ENCODE measurements at places on chromosomes 6 and 20.

GRCh38 chr6:164014346-164015087 is 600.0 kb downstream of the QKI start:
- no peak for DNase-seq

DNA sequence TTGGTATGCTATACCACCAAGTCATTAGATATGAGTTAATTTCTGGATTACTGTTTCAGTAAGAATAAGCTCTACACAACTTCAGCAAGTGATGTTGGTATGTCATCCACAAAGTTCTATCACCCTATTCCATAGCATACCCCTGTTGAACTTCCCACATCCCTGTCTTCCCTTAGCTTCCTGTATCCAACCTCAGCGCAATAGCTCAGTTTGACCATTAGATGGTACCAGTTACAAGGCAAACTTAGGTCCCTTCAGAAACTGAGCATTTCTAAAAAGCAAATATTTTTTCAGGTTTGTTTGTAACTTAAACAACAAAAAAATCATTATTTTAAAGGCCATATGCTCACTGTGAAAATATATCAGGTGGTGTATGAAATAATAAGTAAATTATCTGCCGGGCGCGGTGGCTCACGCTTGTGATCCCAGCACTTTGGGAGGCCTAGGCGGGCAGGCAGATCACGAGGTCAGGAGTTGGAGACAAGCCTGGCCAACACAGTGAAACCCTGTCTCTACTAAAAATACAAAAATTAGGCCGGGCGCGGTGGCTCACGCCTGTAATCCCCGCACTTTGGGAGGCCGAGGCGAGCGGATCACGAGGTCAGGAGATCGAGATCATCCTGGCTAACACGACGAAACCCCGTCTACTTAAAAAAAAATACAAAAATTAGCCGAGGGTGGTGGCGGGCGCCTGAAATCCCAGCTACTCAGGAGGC is 8.8 kb upstream of the MOG start:
- no peak for DNase-seq

- no peak for DNase-seq
These were observed 37.5 kb downstream of the YTHDF1 start for GRCh38 chr20:63178446-63178820.

DNA sequence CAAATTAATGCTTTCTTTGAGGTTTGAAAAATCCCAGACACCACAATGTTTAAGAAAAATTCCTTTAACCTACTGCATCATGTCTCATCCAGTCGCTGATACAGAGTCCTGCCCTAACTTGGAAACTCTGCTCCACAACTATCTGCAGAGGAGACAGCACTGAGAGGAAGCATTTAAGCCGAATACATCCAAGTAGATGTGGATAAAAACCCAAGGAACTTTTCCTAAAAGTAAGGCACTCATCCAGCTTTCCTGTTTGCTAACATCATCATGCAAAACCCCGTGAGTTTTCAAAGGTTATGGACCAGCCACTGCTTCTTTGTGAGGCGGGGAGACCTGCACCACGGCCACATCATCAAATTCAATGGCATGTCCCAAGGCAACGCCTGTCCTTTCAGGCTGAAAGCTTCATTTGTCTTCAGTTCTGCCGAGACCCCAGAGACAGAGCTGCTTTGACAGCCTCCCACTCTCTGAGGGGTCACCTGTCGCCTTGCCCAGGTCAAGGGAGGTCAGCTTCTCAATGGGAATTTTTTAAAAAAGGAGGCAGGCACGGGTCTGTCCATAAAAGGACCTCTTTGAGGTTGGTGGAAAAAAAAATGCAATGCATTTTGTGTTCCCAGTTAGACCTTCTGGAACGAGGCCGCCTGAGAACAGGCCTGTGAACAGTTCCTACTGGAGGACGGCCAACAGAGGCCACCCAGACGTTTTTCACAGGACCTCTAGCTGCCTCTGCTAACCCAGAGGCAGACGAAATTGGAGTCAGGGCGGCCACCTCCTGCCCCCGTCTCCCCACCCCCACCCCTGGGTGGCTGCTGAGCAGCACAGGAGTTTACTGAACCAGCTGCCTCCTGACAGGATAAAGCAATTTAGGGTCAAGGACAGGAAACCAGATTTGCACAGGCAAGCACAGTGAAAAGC is 142.5 kb upstream of the HDDC2 start:
- no peak for DNase-seq

DNA sequence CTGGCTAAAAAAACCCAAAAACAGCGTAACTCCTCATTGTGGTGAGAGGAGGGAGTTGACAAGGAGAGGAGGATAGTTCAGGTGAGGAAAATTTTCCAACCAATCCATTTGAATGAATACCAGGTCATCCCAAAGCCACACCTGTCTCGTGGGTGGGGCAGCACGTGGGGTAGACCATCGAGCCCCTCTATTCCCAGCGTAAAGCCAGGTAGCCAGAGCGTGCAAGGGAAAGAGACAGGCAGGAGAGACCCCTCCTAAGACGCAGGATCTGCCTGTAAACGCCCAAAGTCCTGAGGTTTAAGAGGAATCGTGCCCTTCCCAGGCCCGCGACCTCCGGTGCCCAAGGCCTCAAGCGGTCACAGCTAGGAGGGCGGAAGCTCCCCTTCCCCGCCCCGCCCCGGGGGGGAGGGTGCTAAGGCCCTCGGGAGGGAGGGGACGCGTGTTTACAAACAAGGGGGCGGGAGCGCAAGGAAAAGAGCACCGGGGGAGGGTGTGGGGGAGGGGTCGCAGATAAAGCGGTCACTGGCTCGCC is 712 bp downstream of the RXRB start:
- DNase-seq = no peak

DNA sequence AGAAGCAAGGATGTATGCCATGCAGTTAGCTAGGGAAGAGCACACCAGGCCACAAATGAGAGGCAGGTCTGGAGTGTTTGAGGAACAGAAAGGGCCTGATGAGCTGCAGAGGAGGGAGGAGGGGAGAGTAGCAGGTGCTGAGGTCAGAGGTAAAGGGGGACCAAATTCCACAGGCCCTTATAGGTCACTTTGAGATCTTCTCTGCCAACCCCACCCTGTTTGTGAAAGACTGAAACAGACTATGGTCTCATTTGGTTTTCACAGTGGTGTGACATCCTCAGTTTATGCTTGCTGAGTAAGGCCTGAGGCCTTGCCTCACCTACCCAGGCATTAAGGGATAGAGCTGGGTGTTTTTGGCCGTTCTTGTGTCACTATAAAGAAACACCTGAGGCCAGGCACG is 187.7 kb upstream of the MYLIP start:
- DNase-seq = no peak

GRCh38 chr6:63975699-63976098 is 340.1 kb downstream of the PHF3 start:
- no peak for DNase-seq

DNA sequence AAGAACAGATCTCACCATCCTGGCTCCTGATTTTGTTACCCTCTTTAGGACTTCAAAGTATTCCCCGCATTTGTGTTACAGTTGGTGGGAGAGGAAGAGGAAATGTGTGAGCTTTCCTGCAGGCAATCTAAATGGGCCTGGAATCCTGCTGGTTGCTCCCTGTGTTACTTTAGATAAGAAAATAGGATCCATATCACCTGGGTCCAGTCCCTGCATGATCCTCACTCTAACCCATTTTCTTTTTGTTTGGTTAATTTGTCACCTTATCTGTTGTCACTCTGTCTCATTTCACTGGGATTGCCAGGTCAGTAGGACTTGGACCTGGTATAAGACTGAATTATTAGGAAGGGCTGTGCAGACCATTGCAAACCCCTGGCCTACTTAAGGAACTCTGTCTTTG is 175.9 kb upstream of the GJE1 start:
- DNase-seq = no peak

DNA sequence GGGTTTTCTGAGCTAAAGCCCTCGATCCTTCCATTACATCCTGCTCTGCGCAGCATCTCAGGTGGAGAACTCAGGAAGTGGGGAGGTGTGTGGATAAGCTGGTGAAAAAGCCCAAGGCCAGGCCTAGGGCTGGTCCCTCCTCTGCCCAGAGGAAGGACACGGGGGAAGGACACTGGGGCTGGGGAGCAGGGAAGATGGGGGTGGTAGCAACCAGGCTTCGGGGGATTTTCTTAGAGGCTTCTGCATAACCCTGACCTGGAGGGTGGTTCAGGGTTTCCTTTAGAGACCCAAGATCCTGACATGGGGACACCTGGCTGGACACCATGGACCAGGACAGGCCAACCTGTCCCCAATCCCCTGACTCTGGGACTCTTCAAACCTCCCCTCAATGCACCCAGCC is 37.9 kb downstream of the SUN5 start:
- DNase-seq = no peak

DNA sequence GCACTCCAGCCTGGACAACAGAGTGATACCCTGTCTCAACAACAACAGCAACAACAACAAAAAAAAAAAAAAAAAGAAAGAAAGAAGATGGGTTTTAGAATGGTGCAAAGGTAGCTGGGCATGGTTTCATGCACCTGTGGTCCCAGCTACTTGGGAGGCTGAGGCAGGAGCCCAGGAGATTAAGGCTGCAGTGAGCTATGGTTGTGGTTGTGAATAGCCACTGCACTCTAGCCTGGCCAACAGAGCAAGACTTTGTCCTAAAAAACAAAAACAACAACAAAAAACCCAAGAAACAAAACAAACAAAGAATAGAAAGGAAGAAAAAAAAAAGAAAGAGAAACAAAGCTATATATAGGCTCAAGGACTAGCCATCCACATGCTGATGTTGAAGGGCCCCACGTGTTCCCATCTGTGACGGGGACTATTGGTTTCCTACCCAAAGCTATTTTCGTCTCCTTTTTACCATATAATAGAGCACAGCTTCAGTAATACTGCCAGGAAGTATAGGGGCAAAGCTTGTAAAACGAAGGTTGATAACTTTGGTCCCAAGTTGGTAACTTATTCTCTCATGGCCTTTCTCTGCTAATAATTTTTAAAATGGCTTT is 7.9 kb upstream of the EEF1E1 start:
- no peak for DNase-seq

GRCh38 chr6:91141346-91141745 is 554.5 kb upstream of the MAP3K7 start:
- no peak for DNase-seq

DNA sequence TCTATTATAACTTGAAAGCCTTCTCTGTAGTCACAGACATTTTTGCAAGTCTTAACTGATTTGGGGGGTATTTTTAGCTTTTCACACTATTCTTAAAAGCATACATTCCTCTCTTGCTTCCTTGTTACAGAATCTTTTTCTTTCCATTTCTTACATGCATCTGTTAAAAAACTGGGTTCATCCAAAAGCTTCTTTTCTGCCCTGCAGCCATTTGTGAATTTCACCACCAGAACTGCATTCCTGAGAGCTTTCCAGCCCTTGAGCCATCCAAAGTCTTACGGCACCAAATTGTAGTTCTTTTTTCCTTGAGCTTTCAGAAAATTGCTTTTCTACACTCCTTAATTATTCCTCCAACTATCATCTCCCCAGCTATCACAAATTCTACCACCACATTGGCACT is 19.7 kb upstream of the GSTA4 start:
- DNase-seq = no peak

DNA sequence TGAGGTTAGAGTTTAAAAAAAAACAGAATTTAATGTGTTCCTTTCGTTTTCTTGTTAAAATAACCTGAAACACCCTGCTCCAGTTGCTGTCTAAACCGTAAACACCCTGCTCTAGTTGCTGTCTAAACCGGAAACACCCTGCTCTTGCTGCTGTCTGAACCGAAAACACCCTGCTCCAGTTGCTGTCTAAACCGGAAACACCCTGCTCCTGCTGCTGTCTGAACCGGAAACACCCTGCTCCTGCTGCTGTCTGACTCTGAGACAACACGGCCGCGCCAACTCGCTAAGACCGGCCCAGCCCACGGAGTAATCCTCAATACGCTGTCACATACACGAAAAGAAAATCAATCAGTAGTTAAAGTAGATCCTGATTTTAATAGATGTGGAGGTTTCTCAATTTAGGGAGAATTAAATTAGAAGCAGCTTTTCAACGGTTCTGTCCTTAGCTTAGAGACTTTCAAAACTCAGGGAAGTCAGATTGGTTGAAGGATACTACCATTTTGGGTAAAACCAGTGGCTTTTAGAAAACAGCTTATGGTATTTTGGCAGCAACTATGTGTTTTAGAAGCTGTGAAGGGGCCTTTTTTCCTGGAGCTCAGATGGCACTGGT is 98.3 kb downstream of the RAMACL start:
- DNase-seq = no peak

DNA sequence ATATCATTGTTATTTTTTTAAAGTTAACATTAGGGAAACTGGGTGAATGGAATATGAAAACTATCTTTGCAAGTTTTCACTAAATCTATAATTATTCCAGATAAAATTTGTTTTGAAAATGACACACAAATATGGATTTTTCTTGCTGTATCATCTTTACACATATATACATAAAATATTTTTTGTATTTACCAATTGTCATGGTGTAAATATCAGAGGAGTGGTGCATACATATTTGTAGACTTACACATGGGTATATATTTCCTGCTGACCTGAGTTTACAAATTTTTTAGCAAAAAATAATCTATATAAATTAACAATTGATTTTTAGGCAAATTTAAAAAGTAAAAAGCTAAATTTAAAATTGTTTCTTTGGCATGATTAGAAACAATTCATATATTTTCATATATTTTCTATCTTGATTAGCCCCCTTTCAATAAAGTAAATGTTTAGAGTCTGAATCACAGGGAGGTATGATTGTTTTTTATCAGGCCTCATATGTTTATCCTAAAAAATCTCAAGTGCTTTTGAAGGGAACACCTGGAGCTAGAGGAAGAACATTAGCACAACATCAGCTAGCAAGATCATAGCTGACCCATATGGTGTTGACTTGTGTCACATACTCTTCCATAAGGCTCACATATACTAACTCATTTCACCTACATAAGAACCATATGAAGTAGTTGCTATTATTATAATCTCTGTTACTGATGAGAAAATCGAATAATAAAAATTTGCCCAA is 671.8 kb upstream of the GJE1 start:
- no peak for DNase-seq

- DNase-seq = no peak
These were observed 739.9 kb downstream of the C6orf118 start for GRCh38 chr6:164569509-164569908.

- DNase-seq = no peak
These were observed 113.0 kb downstream of the PLEKHG1 start for GRCh38 chr6:150712505-150713252.

DNA sequence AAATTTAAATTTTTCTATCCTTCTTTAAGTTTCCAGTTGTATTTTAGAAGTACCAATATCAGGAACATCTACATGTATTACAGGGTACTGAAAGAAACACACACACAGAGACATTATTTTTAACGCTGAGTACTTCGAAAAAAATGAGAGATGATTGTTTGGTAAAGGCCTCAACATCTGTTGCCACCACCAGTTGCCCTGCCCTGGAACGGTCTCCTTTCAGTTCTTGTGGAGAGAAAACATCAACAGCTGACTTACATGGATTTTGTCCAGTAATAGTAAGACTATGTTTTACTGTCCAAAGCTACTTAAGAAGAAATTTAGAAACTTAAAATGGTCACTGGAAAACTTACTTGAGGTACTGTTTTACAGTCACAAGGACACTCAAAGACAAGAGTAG is 16.7 kb downstream of the HMGCLL1 start:
- no peak for DNase-seq

DNA sequence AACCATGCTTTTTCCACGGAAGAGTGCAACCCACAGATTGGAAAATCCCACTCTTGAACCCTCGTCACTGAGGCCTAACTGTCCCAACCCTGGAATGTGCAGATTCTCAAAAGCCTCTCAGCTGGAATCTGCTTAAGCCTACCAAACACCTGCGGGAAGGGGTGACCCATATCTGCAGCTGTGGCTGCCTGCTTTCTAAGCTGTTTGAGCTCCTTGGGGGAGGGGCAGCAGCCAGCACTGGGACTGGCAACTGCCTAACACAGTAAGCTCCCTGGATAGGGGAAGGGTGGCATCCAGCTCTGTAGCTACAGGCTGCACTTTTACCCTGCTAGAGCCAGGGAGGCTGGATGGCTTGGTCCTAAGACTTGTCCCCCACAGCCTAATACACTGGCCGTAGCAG is 579.6 kb downstream of the COL12A1 start:
- no peak for DNase-seq

Data from NCI-H1417 treated with DMSO at 0.1 percent for 48 hours (cell line).